ENCODE measurements at places on chromosomes 7 and 10. TPM values are rescaled to one million over a fixed set of nuclear protein-coding genes. Genes with fewer than 3 reads are reported as not detected.

- no peak for DNase-seq
Measured at GRCh38 chr7:3451701-3452100, 150.6 kb downstream of the SDK1 start.

DNA sequence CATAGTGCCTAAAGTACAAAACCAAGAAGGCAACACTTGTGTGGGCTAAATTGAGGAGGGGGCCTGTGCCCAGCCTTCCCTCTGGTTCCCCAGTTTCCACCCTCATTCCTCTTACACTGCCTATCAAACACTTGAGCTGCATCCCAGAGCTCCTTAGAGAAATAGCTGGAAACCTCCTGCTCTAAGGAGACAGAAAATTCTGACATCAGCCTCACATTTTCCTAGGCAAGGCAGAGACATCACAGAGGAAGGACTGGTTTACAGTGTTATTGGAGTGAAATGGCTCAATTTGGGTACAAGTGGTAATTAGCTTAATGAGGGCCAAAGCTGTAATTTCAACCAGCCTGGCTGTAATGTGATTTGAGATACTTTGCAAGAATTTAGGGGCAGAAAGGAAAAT is 192.3 kb upstream of the AOAH start:
- DNase-seq: no peak

DNA sequence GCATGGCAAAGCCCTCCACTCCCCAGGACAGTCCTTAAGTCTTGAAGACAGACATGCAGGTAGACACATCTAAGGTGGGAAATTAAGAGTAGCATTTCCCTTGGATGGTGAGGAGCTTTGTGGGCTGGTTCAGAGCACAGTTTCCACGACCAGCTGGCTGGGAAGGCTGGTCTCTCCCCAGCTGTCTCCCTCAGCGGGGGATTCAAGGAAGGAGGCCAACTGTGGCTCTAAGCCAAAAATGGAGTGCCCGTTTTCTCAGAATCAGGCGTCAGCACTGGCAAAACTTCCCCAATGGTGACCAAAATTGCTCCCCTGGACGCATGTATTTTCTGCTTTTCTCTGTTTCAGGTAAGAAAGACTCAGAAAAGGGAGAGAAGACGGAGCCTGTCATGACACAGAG is 230.6 kb upstream of the FZD8 start:
- DNase-seq: no peak

DNA sequence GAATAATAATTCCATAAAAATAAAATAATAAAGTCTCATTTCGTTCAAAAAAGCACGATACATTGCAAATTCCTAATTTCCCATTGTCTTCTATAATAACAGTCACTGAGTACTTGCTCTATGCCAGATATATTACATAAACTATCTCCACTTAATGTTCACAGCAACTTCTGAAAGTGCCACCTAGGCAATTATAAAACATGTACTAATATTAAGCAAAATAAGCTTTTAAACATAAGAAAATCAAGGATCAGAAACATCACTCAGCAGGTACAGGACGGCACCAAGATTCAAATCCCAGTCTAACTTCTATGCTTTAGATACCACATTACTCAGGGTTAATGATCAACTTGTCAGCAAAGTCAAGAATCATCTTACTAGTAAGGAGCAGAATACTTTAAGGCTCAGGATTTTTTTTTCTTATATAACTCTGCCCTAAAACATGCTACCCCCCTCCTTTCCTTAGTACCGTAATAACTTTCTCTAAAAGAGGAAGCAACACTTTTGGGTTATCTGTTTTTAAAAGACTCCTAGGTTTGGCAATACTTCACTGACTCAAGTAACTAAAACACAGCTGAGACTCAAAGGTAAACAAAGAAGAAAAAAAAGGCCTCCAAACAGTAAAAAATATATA is 51.3 kb downstream of the USP6NL start:
- no peak for DNase-seq

- no peak for DNase-seq
Measured at GRCh38 chr10:88228130-88228529, 355.0 kb downstream of the RNLS start.

GRCh38 chr7:44775383-44776107 is 20.9 kb upstream of the PPIA start:
- no peak for DNase-seq

GRCh38 chr10:129605266-129605985 is 138.4 kb downstream of the MGMT start:
- no peak for DNase-seq

DNA sequence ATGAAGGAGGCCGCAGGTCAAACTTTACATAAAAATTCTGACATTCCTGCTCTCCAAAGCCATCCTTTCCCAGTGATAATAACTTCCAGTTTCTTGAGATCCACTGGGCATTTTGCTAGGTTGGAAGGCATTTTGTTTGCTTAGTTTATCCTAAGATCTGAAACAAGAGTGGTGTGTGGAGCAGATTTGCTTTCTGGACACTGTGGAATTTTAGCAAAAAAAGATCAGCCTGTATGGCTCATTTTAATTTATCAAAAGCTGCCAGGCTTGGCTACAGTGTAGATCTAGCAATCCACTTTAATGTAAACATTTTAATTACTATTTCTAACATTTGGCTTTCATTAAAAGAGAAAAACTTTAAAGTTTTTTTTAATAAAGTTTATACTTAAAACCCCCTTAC is 124.8 kb downstream of the SAMD9 start:
- DNase-seq: no peak

- DNase-seq: no peak
Measured at GRCh38 chr7:27240015-27240731, 2.4 kb upstream of the EVX1 start.

GRCh38 chr7:2520131-2520760 is 672 bp downstream of the LFNG start:
- no peak for DNase-seq

Gene HOXA6
- 8.3 TPM for total RNA-seq

- DNase-seq: no peak
Measured at GRCh38 chr7:48255046-48255445, 83.8 kb downstream of the ABCA13 start.

GRCh38 chr10:131890276-131891195 is 10.3 kb upstream of the PPP2R2D start:
- no peak for DNase-seq

Gene SPDYE11
- total RNA-seq: 0.54 TPM

- DNase-seq: no peak
Measured at GRCh38 chr7:30038196-30038980, 10.2 kb downstream of the PLEKHA8 start.

GRCh38 chr10:68561865-68562649 is 1.9 kb downstream of the TET1 start:
- DNase-seq: no peak

DNA sequence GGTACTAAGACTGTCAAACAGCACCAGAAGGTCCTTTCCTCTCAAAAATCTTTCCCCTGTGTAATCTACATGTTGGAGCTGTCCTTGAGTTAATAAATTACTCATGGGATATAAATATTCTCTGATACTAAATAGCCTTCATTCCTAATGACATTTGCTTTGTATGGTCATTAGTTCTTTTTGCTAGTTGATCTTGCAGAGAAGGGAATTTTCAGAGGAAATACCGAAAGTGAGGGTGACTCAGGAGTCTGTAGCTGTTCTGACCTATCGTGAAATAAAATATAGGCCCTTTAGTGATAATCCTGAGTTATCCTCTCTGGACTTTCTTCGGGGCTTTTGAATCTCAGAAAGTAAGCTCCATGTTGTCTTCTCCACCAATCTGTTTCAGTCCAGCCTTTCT is 19.4 kb upstream of the CLDN12 start:
- DNase-seq: no peak

Gene ELOVL3
- not detected for total RNA-seq

DNA sequence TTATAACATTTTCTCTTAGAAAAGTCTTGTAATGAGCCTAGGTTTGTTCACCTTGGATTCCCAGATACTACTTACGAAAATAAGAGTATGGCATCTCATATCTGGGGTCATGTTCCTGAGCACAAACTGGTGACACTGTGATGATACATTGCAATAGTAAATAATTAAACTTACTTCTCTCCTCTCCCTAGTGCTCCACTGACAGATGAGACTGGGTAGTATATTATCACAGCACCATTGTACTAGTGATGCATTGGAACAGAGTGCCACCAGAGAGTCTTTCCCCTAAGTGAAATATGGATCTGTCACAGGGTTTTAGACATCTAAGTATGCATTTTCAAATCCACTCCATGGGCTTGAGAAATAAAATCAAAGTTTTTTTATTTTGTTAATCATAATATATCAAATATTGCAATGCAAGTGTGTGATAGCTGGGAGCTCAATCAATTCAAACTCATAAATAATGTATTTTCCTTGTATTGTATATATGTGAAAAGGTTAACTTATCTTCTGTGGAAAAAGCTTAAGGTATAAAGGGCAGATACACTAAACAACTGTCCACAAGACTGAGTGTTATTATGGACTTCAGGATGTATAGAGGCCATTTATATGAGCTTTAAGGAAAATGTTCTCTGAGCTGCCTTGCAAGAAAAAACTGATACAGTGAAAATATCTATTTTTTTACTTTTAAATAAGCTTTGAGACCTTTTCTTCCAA is 275.5 kb downstream of the ZWINT start:
- DNase-seq: no peak

DNA sequence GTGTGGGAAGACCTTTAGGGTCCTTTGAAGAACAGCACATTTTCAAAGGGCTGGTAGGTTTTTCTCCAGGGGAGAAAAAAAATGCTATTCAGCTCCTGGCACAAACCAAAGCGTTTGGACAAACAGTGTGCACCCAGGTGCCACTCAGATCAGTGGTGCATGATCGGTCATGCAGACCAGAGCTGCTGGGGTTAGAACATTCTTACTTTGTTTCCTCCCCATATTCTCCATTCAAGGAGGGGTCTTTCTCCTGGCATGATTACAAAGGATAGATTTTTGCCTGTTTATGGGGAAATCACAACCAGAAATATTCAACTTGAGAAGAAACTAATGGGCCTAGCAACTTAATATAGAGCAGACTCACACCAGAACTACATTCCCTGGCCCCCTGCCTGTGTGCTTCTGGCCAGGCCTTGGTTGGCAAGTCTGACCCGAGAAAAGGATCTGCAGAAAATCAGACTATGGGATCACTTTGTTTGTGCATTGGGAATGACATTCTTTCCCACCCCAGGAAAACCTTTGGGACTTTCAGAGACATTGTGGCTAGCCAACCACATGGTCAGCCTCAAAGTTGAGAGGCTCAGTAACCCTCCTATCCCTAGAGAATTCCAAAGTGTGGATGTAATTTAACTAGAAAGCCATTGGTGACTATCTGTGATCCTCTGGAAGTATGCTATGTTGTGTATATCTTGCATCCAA is 82.3 kb upstream of the FGL2 start:
- DNase-seq: no peak

Gene ABI1
- 28.5 TPM for total RNA-seq

DNA sequence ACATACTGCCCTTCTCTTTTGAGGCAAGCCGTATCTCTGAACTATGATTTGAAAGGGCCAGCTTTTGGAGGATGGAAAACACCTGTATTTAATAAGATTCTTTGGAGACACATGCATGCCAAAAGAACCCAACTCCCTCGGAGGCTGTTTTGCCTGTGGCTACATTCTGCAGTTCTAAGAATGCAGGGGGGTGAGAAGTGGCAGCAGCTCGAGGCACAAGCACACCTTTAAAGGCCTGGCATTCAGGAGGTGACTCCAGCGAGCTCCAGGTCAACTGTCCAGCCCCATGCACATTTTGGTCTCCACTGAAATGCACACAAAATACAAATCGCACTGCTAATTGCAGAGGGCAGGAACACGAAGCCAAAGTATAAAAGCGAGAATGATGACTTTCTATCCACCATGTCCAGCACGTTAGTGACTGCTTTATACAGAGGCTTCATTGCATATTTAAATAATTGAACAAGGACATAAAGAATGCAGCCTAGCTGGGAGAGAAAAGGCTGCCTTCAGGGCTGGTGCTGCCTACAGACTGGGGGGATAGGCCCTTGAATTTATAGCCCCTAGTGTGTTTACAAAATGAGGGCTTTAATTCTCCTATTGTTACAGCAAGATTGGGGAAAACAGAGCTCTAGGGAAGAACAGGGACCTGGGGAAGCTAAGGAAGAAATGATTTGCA is 359.3 kb downstream of the PLXNA4 start:
- no peak for DNase-seq

- no peak for DNase-seq
Measured at GRCh38 chr7:157320608-157320980, 16.2 kb upstream of the DNAJB6 start.

Measured in NCI-H460 (cell line).